ENCODE measurements at places on chromosomes 12 and 14.

- DNase-seq, result no peak
Measured at GRCh38 chr14:75871181-75871880, 110.5 kb downstream of the TGFB3 start.

DNA sequence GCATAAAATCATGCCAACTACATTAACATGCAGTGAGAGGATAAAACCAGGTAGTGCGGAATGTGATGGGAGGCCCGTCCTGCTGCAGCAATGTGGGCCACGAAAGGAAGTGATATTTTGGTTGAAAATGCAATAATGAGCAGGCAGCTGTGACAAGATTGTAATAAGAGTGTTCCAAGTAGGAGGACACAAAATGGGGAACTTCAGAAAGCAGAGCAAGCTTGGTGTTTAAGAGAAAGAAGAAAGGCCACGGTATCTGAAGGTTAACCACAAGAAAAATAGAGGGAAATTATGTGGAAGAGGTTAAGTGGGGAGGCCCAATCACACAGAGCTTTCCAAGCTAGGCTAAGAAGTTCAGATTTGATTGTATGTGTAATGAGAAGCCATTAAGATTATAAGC, 34.3 kb downstream of the OVCH1 start:
- no peak for DNase-seq

GRCh38 chr14:39268393-39268792, 34.7 kb downstream of the MIA2 start:
- peak; percentile 9 for DNase-seq

DNA sequence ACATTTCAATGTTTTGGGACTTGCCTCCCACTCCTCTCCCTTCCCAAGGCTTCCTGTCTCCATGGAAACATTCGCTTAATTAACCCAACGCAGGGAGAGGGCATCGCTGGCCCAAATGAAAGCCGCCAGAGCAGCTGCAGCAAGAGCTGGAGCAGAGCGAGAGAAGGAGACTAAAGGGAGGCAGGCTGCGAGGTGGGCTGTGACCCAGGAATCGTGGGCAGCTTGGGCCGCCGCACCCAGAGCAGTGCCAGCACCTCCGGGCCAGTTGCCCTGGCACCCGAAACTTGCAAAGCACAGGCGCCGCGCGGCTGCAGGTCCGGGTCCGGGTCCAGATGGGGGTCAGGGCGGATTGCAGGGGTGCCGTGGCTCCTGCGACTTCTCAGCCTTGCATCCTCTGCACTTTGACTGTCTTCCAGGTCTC, 43.5 kb upstream of the PTPRQ start:
- no peak for DNase-seq

GRCh38 chr14:78153064-78153341, 17.2 kb upstream of the NRXN3 start:
- peak; percentile 1 for DNase-seq
